Activated CD4-positive, CD25-positive, alpha-beta regulatory T cell treated with anti-CD3 and anti-CD28 coated beads, Interleukin-2, amount 50 U/mL, for 24 hours (primary cell): ENCODE measurements at places on chromosomes 2 and 18.

DNA sequence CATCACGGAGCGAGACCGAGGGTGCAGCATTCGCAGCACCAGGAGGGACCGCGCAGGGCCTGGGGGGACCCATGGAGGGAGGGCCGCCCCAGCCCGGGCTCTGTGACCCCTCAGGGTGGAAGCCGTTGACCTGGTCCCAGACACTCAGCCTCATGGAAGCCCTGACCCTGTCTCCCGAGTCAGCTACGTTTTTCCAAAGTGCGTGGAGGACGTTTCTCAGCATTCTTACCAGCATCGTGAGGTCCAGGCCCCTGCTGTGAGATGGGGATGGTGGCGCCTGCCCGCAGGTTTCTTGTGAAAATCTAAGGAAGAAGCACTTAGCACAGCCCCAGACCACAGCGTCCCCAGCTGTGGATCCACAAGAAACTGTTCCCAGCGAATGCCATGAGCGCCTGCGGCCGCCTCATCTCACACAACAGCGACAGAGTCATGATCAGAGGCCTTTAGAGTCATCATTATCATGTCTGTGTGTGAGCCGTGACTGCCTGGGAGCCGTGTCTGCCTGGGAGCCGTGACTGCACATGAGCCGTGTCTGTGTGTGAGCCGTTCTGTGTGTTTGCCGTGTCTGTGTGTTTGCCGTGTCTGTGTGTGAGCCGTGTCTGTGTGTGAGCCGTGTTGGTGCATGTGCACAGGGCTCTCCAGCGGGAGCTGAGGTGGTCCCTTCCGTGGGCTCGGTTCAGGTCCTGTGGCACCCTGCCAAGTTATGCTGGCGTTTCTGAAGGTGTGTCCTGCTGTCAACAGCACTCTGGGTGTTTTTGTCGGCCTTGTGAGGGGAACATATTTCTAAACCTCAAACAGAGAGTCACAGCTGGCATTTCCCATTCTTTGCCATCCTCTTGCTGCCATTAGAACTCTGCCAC is 49.2 kb upstream of the KCNG2 start:
- no peak for ATAC-seq

DNA sequence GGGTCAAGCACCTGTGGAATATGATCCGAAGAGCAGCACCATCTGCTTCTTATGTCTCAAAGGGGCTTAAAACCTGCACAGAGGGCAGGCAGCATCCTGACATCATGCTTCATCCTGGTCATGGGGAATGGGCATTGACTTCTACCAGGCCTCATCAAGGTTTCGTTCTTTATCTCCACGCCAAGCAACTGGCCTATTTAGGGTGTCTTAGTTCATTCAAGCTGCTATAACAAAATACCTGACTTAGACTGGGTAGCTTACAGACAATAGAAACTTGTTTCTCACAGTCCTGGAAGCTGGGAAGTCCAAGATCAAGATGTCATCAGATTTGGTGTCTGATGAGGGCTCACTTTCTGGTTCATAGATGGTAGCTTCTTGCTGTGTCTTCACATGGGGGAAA is 69.4 kb downstream of the MYO3B start:
- no peak for ATAC-seq

GRCh38 chr2:202251494-202251893 is 13.1 kb upstream of the SUMO1 start:
- no peak for ATAC-seq

DNA sequence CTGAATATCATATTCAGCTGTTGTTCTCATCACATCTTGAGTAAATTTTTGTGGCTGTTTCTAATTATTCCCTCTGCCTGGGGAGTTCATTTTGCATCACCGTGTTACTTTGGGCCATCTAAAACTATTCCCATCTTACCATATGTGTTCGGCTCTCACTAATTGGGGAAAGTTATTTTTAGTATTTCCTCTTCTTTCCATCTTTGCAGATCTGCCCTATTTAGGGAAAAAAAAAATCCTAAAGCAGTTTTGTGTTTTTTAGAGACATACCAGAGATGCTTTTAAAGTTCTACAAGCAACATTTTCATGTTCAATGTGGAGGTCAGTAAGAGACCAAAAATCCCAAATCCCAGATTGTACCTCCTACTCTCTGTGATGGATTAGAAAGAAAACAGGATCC is 111.3 kb upstream of the NDUFV2 start:
- ATAC-seq: no peak

- ATAC-seq: no peak
Measured at GRCh38 chr2:236744716-236745115, 175.1 kb downstream of the ACKR3 start.

GRCh38 chr2:74854401-74854800 is 20.5 kb downstream of the HK2 start:
- ATAC-seq: no peak

DNA sequence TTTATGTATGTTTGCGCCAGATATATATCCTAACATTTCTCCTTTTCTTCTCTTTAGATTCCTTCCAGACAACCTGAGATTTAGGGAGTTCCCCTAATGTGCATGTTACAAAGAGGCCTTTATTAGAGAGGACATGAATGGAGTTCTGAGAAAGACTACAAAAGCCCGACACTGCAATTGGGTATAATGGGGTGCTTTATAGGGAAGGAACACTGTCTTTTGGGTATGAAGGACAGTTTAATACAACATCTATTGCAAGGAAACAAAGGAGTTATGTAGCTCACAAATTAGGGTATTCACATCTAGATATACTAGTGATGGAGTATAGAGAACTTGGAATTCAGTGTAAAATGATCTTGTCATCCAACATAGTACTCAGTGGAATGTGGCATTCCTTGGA is 383.8 kb downstream of the FIGN start:
- ATAC-seq: no peak

DNA sequence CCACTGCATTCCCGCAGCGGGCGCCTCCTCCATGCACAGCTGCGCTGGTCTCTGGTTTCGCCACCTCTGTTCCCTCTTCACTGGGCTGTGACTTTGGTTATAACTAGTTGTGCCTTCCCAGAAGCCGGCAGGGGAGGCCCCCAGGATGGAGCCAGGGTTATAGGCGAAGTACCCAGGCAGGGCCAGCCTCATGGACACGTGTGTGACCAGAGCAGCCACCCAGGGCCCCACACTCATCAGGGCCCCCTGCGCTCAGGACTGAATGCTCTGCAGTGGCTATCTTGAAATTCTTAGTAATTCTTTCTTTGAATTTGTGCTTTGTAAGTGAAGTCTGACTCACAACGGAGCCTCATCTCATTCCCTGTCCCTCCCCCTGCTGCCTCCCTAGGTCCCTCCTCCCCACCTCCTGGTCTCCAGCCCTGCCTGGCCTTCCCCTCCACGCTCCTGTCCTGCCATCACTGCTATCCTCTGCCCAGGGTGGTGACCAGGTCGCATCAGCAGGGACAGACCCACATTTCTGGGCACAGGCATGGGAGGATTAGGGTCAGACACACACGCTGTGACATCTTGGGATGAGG is 38.1 kb upstream of the LBH start:
- no peak for ATAC-seq

GRCh38 chr18:34938090-34938489 is 103.1 kb upstream of the MAPRE2 start:
- no peak for ATAC-seq

GRCh38 chr2:58666323-58666970 is 425.3 kb upstream of the FANCL start:
- ATAC-seq: no peak

- ATAC-seq: no peak
Measured at GRCh38 chr2:120245520-120246332, 6.9 kb upstream of the RALB start.
